ENCODE measurements at places on chromosomes 12 and 14.

- DNase-seq, result peak; percentile 15
Observed at GRCh38 chr12:115267464-115267863, 583.5 kb upstream of the TBX3 start.

DNA sequence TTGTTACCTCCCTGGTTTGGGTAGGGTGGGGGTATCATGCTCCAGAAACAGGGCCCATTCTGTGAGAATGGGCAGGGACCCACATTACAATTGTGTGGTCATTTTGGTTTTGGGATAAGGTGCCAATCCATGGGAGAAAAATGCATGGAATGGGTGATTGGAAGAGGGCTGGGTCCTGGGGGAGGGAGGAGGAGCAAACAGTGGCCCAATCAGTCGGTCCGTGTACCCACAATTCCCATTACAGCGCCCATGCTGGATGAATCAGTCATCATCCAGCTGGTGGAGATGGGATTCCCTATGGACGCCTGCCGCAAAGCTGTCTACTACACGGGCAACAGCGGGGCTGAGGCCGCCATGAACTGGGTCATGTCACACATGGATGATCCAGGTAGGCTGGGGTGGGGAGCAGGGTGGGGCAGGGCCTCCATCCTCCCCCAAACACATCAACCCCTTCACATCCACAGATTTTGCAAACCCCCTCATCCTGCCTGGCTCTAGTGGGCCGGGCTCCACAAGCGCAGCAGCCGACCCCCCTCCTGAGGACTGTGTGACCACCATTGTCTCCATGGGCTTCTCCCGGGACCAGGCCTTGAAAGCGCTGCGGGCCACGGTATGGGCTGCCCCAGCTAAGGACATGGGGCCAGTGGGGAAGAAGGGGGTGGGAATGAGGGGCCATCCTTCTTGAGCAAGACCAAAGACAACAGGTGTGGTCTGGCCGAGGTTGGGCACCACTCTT, 3.6 kb upstream of the TPI1 start:
- no peak for DNase-seq

GRCh38 chr14:44988694-44989093, 26.7 kb downstream of the TOGARAM1 start:
- no peak for DNase-seq

DNA sequence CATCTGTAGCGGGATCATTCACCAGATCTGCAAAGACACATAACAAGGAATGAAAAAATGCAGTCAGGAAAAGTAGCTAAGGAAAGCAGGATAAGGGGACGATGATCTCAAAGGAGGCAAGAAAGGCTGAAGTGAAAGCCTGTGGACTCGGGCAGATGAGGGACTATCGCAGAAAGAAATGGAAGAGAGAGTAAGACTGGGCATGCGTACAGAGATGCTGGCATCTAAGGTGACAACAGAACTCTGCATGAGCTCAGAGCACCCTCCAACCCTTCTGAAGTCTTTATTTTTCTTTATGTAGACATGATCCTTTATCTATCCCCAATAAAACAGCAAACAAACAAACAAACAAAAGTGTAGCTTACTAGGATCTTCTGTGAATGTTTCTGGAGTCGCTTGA, 7.2 kb downstream of the MFAP5 start:
- DNase-seq, result no peak

DNA sequence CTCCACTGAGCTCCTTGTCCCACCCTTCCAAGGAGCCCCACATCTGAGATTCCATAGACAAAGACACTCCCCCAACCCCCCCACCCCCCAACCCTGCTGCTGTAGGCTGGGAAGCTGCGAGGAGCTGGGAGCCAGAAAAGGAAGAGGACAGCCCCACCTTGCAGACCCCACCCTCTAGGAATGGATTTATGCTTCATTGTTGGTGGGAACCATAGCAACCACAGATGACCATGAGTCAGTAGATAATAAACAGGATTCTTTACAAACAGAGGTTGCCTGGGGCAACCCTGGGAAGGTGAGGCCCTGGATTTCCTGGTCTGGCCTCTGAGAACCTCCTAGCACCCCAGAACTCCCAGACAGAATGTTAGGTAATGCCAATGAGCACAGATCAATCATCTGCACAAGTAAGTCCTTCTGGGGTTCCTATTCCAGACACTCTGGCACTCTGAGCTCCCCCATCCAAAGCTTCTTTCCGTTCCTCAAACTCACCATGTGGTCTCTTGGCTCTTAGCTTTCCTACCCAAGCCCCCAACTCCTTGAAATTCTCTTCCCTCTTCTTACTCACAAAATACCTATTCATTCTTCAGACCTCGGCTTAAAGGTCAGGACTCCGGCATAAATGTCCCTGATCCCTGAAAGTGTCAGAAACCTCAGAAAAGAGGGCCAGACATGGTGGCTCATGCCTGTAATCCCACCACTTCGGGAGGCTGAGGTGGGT, 15.2 kb upstream of the PLEKHG6 start:
- DNase-seq, result peak; percentile 58

DNA sequence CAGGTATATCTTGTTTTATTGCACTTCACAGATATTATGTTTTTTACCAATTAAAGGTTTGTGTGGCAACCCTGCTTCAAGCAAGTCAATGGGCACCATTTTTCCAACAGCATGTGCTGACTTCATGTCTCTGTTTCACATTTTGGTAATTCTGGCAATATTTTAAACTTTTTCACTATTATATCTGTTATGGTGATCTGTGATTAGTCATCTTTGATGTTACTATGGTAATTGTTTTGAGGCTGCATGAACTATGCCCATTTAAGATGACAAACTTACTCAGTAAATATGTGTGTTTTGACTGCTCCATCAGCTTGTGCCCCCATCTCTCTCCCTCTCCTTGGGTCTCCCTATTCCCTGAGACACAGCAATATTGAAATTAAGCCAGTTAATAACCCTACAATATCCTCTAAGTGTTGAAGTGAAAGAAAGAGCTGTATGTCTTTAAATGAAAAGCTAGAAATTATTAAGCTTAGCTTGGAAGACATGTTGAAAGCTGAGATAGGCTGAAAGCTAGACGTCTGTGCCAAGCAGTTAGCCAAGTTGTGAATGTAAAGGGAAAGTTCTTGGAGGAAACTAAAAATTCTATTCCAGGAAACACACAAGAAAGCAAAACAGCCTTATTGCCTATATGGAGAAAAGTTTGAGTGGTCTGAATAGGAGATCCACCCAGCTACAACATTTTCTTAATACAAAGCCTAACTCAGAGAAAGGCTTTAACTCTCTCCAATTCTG, 365.1 kb downstream of the ATP23 start:
- DNase-seq, result no peak

GRCh38 chr12:1132311-1132710, 141.3 kb downstream of the ERC1 start:
- no peak for DNase-seq

DNA sequence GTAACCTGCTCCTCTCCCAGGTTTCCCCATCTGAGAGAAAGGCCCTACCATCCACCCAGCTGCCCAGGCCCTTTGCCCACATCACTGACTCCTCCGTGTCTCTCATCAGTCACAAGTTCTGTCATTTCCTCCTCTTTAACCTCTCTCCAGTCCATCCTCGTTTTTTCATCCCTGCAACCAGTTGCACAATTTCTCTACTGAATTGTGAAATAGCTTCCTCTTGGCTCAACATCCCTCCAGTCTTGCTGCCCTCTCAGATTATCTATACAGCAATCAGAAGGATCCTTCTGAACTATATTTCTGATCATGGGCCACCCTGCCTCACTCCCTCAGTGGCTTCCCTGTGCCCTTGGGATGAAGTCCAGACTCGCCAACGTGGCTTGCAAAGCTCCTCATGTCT, 6.8 kb downstream of the FAM161B start:
- DNase-seq, result peak; percentile 34

DNA sequence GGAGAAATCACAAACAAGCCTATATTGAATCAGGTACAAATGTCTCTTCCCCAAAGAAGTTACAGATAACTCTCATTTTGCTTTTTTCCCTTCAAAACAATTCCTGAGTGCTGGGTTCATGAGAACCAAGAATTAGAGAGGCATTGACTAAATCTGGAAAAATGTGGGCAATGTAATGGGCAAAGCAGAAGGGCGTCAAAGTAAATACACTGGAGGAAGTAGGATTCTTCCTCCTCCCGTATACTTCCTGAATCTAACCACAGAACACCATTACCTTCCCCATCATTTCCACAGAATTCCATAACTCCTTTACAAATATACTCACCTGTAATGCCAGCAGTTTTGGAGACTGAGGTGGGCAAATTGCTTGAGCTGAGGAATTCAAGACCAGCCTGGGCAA, 3.0 kb upstream of the RBMS2 start:
- peak; percentile 24 for DNase-seq

GRCh38 chr12:126998747-126999285, 1268.2 kb upstream of the TMEM132C start:
- no peak for DNase-seq

GRCh38 chr14:74301594-74302151, 1.1 kb downstream of the ABCD4 start:
- no peak for DNase-seq

- DNase-seq, result peak; percentile 70
Observed at GRCh38 chr12:27635349-27635972, 60.8 kb upstream of the REP15 start.

DNA sequence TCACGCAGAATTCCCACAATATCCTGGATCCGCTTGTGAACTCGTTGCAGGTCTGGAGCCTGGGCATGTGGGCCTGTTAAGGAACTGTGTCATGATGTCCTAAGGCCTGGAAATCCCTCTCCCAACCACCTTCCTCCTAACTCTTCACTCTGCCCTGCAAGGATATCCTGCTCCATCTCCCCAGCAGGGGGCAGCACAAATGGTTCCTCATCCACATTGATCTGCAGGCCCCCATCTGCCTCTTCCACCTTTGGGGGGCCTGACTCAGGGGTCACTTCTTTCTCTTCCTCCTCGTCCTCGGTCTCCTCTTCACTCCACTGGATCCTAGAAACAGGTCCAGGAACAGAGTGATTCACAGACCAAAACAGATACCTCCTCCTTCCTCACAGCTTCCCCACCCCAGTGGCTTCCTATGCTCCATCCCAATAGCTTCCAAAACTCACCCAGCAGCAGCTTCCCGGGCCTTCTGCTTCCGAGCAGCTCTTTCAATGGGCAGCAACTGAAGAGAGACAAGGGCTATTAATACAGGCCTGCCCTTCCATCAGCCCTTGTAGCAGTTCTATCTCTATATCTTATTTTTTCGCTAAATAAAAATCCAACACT, 4.5 kb downstream of the NOP2 start:
- peak; percentile 33 for DNase-seq

GRCh38 chr14:52949711-52950409, 990 bp downstream of the FERMT2 start:
- peak; percentile 46 for DNase-seq

DNA sequence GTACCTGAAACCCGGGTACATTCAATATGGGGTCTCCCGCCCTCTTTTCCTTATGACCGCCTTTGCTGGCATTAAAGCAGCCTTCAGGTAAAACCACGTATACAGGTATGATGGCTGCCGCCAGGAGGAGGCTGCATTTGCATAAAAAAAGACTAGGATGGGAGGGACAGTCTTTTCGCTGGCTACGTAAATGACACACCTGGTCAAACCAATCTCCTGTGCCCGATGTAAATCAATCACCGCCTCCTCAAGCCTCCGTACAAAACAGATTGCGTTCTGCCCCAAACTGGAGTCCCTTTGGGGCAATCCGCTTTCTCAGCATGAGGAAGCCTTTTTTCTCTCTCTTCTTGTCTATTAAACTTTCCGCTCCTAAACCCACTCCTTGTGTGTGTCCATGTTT, 8.1 kb upstream of the ALDH1L2 start:
- DNase-seq, result no peak

GRCh38 chr12:27869567-27869966, 89.5 kb upstream of the MANSC4 start:
- DNase-seq, result no peak

DNA sequence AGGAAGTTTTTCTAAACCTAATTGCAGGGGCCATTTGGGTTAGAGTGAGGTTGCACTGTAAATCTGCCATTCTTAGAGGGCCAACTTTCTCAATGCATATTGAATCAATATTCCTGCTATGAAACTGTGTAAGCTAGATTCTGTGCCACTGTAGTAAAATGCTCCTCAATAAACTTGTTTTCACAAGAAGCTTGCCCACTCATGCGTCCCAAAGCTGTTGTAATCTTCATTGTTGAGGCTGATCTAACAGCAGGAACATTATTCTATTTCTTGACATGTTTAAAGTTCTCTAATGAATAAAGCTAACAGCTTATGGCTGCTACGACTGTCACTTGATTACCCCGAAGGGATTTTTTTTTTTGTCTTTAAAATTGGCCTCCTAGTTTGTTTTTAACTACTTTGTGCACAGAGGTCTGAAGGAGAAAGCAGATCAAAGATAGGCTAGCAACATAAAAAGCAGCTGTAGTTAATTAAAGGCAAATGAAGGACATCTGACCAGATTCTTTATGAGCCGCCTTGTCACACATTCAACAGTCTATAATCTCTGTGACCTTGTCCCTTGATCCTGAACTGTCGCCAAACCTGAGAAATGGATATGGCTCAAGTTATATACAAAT, 243.7 kb downstream of the PAX9 start:
- no peak for DNase-seq

- no peak for DNase-seq
Observed at GRCh38 chr12:3154006-3154405, 76.8 kb downstream of the TSPAN9 start.

DNA sequence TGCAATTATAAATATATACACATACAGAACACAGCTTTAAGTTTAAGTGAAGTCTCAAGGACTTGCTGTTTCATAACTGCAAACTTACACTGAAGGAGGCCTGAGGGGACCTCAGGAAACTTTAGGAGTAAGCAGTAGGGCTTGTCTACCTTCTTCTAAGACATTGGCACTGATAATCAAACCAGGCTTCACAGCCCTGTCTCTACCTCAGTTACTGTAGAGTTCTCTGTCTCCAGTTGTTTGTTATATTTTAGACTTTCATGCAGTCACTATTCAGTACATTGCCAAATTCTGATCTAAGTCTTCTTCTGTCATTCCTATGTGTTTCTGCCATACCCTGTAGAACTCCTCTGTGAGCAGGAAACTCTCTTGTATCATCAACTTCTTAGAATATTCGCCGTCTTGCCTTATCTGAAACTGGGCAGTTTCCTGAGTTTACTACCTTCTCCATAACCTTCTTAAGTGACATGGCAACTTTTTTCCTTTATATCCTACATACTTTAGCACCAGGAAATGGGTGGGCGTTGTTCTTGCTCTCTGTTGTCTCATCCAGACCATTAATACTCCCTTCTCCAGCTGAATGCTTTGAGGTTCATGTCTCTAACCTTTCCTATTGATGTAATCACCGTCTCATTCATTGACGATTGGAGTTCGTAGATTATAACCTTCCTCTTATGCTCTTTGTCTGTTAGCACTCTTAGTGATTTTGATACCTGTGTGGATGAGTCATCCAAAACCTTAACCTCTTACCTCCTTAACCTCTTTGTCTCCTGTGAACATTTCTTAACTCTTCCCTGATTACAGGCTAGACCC, 11.4 kb downstream of the APAF1 start:
- no peak for DNase-seq

- DNase-seq, result peak; percentile 6
Observed at GRCh38 chr14:78519863-78520262, 349.7 kb downstream of the NRXN3 start.
